Prostate gland (tissue), 2 donors: ENCODE measurements at places on chromosomes 16 and 17. TPM values are rescaled to one million over a fixed set of nuclear protein-coding genes. Genes with fewer than 3 reads are reported as not detected.

SCARF1 gene
- 11.0 TPM for total RNA-seq

- DNase-seq = peak; percentile 61
Observed at GRCh38 chr17:50931144-50931908, 65.2 kb upstream of the TOB1 start.

GRCh38 chr17:29252101-29252791 lies 5.6 kb downstream of the CRYBA1 start:
- no peak for DNase-seq

CSH2 gene
- not detected for total RNA-seq

KRTAP4-1 gene
- total RNA-seq = not detected

RNF222 gene
- not detected for total RNA-seq

DRG2 gene
- 44.1 TPM for total RNA-seq

DNA sequence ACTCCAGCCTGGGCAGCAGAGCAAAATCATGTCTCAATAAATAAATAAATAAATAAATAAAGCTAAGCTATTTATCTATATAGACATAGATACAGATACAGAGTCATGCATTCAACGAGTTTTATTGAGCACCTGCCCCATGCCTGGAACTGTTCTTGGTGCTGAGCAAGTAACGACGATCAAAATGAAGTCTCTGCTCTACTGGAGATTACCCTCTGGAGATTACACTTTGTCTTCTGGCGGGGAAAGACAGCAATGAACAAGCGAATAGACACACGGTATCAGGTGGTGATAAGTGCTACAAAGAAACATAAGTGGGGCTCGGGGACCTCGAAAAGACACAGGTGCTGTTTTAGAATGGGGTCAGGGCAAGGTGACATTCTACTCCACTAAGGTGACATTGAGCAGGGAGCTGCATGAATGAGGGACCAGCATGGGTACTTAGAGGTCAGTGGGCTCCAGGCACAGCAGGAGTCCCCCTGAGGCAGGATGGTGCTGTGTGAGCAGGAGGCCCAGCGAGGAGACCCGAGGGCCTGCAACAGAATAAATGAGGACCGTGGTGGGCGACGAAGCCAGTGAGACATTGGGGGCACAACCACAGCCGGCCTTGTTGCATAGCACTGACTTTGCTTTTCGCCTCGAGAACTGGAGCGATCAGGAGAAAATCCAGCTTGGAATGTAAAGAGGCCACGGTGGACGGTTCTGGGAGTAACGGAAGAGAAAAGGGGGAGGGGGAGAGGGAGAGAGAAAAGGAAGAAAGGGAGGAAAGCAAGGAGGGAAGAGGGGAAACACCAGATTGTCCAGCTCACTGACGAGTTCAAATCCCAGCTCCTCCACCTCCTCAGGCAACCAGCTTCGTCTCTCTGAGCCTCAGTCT lies 42.4 kb upstream of the MEAK7 start:
- DNase-seq = no peak

CES3 gene
- total RNA-seq = 0.36 TPM
